ENCODE measurements at places on chromosomes 16 and 17.

DNA sequence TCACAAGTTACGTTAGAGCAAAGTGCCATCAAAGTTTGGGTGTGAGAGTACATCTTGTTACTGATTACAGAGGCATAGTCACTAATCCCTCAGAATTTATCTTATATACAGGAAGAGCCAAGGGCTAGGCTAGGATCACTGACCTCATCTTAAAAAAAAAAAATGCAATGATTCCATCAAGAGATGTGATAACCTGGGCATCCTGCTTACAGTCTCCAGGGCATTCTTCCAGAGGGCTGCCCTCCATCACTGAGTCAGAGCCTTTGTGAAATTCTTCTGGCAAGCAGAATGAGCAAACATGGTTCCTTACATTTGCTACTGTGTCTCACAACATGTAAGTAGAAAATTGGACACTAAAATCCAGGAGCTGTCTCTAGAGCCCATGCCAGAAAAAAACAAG, 410.6 kb downstream of the ZFHX3 start:
- no peak for DNase-seq

DNA sequence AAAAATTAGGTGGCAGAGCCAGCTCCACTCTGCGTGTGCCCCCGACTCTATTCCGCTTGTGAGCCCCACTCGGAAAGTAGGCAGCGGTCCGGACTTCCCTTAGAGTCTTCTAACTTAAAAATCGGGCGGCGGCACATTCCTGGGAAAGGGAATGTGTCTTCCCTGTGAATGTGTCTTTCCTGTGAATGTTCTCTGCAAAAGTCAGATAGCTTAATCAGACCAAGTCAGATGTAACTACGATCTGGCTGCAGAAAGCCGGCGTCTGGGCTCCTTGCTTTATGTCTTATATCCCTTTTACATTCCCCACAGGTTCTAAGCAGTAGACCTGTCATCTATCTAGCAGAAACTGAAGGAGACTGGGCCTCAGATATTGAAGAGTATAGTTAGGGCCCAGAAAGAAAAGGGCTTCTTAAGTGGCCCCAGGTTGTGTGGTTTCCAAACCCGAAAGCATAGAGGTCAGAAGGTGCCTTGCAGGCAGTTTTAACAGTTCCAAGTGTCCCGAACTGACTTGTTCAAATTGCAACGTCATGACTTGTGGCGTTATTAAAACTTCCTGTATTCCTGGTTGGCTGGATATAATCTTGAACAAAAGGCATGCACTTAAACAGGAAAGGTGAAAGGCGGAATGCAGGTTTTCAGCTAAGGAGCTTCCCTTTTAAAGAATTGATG, 601 bp downstream of the PHKB start:
- no peak for DNase-seq

DNA sequence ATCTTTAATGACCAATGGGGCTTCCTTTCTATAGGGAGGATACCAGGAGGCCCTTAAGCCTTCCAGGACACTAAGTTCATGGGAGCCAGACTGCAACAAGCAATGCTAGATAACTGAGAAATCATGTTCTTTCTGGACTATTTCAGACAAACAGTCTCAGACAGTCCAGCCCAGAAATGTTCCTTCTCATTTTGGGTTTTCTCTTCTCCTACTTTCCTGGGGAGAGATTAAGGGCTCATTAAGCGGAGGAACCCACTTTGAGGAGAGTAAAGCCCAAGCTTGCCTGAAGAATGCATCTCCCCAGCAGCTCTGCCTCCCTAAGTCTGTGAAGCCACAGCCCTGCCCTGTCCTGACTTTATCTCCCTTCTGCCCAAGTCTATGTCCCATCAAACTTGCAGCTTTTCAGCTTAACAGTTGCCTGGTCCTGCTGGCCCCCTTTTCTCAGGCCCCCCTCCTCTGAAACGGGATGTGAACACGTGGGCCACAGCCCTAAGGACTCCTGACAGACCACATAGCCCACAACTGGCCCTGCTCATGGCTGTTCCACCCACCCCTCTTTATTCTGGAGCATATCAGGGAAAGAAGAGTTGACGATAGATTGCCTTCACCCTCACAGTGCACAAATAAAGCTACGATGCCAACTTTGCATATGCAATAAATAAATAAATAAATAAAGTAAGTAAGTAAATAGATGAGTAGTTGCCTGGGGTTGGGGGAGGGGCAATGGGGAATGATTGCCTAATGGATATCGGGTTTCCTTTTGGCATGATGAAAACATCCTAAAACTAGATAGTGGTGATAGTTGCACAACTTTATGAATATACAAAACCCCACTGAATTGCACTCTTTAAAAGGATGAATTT, 111.0 kb downstream of the N4BP1 start:
- no peak for DNase-seq

GRCh38 chr17:73929860-73930430, 273.5 kb upstream of the RPL38 start:
- no peak for DNase-seq

DNA sequence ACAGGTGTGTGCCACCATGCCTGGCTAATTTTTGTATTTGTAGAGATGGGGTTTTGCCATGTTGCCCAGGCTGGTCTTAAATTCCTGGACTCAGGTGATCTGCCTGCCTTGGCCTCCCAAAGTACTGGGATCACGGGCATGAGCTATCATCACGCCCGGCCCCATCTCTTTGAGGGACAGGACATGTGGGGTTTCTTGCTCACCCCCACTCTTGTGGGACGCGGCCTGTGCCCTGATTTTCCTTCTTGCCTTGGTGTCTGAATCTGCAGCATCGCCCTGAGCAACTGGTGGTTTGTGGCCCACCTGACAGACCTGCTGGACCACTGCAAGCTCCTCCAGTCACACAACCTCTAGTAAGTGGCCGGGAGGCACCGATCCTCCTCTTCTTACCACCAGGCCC, 25.6 kb downstream of the NUP85 start:
- no peak for DNase-seq

DNA sequence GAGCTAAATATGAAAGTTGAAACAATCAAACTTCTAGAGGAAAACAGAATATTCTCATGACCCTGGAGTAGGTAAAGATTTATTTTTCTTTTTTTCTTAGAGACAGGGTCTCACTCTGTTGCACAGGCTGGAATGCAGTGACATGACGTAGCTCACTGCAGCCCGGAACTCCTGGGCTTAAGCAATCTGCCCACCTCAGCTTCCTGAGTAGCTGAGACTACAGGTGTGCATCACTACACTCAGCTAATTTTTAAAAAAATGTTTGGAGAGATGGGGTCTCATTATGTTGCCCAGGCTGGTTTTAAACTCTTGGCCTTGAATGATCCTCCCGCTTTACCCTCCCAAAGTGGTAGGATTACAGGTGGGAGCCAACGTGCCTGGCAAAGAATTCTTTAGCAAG, 15.5 kb downstream of the IKZF3 start:
- no peak for DNase-seq

DNA sequence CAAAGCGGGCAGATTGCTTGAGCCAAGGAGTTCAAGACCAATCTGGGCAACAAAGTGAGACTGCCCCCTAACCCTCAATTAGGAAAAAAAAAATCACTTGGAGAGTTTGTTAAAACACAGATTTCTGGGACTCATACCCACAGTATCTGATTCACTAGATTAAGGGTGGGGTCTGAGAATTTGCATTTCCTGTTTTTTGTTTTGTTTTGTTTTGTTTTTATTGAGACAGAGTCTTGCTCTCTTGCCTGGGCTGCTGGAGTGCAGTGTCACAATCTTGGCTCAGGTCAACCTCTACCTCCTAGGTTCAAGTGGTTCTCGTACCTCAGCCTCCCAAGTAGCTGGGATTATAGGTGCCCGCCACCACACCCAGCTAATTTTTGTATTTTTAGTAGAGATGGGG, 1.1 kb downstream of the HEATR9 start:
- DNase-seq, result no peak

- DNase-seq, result no peak
Observed at GRCh38 chr17:7016886-7017826, 4.7 kb downstream of the RNASEK start.

- DNase-seq, result no peak
Observed at GRCh38 chr17:45235416-45236281, 14.0 kb downstream of the FMNL1 start.

GRCh38 chr16:66478733-66479511, 51.8 kb downstream of the BEAN1 start:
- no peak for DNase-seq

GRCh38 chr17:17890773-17891759, 54.3 kb upstream of the SREBF1 start:
- DNase-seq, result no peak

GRCh38 chr16:4373909-4374742, 2.5 kb downstream of the VASN start:
- no peak for DNase-seq

- no peak for DNase-seq
Observed at GRCh38 chr16:89046491-89046890, 47.2 kb upstream of the ACSF3 start.

DNA sequence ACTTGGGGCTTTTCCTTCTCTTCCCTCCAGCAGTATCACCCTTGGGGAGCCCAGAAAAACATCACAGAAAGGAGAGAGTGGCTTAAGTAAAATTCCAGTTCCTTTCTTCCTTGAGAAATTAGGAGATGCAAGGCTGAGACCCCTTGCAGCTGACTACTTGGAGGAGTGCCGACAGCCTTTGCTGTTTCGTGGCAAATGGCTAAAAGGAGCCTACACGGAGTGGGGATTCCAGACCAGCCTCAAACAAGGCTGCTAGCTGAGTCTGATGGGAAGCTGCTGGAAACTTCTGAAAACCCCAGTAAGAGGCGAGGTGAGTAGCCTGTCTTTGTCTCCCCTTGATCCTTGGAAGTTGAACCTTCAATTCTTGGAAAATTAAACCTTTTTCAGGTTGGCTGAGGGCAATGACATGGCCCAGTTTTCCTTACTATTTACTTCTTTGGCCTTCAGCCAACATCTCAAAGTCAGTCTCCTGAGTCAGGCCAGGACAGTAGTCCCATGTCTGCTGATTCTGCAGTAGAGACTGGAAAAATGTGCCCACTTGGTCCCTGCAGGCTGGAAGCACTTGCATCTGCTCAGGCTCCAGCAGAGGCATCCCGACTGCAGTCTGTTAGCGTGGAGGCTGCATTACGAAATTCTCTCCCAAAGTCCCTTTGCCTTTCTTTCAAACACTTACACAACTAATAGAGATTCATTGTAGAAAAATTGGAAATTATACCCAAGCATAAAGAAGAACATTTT, 23.4 kb downstream of the SMIM36 start:
- DNase-seq, result no peak

DNA sequence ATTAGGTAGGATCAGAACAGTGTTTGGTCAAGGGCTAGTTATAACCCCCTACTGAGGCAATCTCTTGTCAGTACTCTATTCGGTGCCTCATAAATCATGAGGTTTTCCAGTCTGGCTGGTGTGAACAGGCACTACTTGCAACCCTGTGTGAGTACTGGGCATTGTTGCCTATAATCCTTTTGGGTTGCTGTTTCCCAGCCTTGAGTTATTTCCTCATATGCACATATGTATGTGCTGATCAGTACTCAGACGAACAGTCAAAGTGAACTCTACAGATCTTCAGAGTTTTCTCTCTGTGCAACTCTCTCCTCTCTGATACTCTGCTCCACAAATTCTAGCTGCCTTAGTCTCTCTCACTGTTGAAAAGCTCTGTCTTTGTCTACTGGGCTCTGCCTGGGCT, 164.3 kb downstream of the CDK5R1 start:
- DNase-seq, result no peak

DNA sequence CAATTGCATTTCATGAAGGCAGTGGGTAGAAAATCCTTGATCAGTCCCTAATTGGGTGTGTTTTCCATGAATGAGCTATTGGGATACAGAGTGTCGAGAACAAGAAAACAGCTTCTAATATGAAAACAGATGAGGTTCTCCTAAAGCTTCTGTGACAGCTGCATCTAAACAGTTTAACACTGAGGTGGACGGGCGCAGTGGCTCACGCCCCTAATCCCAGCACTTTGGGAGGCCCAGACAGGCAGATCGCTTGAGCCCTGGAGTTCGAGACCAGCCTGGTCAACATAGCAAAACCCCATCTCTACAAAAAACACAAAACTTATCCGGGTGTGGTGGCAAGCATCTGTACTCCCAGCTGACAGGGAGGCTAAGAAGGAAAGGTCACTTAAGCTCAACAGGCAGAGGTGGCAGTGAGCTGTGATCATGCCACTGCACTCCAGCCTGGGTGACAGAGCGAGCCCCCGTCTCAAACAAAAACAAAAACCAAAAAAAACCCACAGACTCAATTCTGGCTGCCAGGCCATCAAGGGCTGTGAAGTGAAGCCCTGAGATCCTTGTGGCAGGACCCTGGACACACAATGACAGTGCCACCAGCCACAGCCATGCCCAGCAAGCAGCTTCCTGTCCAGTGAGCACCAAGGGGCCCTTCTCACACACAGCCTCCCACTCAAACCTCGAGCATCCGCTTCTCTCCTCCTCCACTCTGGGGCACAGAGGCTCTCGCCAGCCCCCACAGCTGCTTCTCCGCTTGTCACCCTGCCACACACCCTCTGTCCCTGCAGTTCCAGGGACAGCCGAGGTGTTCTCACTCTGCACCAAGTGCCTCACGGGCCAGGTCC, 44.0 kb downstream of the ANKRD11 start:
- DNase-seq, result no peak

GRCh38 chr17:17500999-17501605, 4.9 kb upstream of the RASD1 start:
- DNase-seq, result no peak

DNA sequence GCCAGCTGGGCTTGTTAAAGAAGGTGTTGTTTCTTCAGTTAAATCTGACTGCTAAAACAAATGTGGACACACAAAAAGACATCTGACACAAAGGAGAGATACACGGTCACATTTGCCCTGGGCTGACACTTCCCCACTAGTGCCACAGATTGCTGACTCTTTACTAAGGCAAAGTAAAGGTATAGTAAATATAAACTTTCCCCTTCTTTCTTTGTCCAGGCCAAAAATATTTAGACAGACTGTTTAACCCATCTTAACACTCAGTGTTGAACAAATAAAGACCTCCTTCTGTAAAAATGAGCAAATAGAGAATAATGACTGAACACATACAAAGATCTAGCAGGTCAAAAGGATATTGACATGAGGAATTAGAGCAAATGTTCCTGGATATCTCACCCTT, 58.4 kb downstream of the SCNN1G start:
- no peak for DNase-seq

GRCh38 chr17:10261098-10261497, 62.7 kb upstream of the GAS7 start:
- no peak for DNase-seq

DNA sequence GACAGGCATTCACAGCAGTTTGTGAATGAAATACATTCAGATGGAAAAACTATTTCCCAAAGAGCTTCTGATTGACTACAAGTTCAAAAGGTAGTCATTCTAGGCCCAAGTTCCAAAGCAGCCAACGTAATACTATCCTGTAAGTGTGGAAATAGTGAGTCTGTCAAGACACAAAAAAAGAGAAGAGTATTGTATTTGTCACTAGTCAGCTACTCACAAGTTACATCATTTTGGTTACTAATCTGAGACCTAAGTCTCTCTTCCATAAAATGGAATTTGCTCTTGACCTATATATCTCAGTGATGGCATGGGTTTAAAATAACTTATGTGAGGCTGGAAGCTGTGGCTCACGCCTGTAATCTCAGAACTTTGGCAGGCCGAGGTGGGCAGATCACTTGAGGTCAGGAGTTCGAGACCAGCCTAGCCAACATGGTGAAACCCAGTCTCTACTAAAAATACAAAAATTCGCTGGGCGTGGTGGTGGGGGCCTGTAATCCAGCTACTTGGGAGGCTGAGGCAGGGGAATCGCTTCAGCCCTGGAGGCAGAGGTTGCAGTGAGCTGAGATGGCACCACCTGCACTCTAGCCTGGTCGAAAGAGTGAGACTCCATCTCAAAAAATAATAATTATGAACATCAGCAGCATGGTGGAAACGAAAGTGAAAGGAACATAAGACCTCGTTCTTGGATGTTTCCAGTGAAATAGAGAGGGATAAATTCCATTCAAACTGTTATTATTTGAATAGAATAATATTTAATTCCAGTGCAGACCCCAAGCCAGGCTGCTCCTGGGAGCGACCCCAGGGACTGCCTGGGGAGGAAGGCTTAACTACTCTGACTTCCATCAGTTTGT, 2.9 kb downstream of the CMC2 start:
- DNase-seq, result no peak
